ENCODE measurements at places on chromosomes 4 and X.

DNA sequence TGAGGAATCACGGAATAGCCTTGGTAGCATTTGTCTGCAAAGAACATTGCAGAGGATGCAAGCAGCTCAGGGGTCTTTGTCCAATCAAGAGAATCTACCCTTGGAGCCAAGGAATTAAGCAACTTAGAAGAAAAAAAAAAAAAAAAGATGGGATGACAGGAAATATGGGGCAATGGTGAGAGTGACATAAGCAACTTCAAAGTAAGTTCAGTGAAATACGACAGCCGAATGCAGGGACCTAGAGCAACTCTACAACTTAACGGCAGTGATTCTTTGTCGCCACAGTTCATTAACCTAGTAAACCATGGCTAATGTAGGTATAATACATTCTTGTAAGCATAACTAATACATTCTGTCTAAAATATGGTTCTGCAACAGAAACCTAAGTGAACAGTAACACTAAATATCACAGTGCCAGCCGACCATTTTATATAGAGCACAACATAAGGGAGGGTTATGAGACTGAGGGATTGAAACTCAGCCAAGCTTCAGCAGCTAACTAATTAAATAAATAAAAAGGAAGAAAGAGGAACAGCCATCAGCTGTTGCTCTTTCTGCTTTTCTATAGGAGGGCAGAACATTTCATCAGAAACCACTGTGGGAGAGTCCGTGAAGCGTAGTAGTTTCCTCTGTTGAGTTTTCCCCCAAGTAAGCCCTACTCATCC is 74.7 kb downstream of the PPARGC1A start:
- no peak for DNase-seq

DNA sequence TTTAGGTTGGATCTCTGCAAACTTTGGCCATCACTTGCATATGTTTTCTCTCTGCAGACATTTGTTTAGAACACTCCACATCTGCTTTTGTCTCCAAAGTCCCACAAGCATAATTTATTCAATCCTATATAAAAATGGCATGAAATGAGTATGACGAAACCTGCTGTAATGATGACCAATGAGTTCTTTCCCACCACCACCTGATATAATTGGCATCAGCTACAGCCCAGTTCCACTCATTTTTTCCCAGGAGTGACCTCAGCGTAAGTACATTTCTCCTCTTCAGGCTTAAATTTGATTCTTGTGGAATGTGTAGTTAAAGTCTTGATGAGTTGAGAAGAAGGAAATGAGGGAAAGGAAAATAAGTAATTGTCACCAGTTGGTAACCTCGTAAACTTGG is 205.1 kb downstream of the AWAT2 start:
- no peak for DNase-seq

- DNase-seq: no peak
Measured at GRCh38 chrX:2220829-2221567, 279.8 kb downstream of the DHRSX start.

GRCh38 chr4:122053186-122053585 is 98.9 kb upstream of the BLTP1 start:
- no peak for DNase-seq

- DNase-seq: no peak
Measured at GRCh38 chr4:179695175-179695574, 2252.9 kb upstream of the AGA start.

DNA sequence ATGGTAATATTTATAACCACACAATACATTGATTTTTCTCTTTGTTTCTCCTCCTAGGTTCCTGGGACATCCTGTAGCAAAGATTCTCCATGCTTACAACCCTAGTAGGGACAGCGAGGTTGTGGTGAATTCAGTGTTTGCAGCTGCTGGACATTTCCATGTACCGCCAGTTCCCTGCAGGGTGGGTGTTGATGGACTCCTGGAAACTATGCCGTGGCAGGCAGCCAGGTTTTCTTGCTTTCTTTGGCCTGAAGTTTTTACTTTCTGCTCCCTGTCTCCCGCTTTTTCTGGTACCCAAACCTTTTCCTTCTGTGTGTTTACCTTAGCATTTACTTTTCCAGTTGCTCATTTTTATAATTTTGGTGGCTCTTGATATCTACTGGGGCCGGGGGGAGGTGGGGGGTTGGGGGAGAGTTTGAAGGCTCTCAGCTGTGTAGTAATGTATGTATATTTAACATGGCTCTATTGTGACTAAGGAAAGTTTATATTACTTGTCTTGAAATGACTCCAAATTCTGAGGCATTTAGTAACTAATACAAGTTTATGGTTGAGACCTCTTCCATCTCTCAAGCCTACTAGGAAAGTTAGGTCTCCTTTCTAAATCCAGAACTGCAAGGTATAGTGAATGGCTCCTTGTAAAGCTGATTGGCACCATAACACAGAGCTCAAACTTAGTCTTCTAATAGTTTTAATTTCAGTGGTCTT is 89.7 kb downstream of the TMEM131L start:
- no peak for DNase-seq

- DNase-seq: peak; percentile 19
Measured at GRCh38 chrX:110412971-110413726, 54.5 kb downstream of the RTL9 start.

GRCh38 chr4:125322366-125322730 is 7.6 kb downstream of the FAT4 start:
- DNase-seq: no peak

- DNase-seq: no peak
Measured at GRCh38 chrX:13868591-13868990, 51.7 kb upstream of the GPM6B start.

DNA sequence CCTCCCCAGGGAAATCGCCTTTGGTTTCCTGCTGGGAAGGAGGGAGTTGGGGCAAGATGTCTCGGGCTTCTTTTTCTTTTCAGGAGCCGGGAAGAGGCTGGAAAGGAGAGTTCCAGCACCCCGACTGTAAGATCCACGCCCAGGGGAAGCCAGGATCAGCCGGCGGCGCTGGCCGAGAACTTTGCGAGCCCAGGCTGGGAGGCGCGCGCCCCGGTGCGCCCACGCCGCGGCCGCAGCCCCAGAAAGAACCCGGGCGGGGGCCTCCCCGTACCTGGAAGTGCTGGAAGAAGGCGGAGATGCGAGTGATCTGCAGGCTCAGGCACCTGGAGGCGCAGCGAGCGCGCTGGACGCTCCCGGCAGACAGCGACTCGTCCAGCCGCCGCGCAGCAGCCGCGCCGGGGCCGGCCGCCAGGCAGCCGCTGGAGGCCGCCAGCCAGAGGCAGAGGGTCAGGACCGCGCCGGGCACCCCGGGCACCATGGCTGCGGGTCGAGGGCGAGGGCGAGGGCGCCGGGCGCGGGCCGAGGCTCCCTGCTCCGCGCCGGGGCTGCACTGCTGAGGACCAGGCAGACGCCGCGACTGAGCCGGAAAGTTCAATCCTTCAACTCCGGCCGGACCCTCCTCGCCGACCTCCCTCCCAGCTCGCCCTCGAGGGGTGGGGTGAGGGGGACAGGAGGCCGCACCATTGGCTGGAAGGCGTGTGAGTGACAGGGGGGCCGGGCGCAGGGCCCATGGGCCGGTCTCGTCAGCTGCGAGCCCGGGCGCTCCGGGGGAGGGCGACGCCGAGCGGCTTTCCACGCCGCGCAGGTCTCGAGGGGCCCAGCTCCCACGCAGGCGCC is at the start of gene ANOS1:
Gene ANOS1 (minus strand): TSS at position 579 of the 837 bp plus-strand sequence. CDS start 101 bp downstream, at position 478.
- DNase-seq: no peak

GRCh38 chr4:99735822-99736221 is 78.2 kb upstream of the C4orf54 start:
- no peak for DNase-seq

- no peak for DNase-seq
Measured at GRCh38 chr4:153546280-153546679, 80.1 kb downstream of the TMEM131L start.

- DNase-seq: no peak
Measured at GRCh38 chr4:70359115-70359661, 1.4 kb upstream of the SMR3A start.

DNA sequence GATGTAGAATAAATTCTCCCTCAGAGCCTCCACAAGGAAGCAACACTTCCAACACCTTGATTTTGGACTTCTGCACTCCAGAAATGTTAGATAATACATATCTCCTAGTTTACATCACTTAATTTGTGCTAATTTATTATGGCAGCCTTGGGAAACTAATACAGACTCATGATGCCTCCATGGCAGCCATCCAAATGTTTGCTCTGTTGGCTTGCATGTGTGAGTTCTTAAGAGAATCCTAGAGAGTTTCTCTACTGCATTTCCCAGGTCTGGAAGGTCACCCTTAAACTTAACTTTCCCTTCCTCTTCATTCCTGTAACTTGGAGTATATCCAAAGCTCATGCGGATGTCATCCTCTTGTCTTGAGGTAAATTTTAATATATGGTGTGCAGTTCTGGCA is 956.1 kb downstream of the ADGRL3 start:
- no peak for DNase-seq

DNA sequence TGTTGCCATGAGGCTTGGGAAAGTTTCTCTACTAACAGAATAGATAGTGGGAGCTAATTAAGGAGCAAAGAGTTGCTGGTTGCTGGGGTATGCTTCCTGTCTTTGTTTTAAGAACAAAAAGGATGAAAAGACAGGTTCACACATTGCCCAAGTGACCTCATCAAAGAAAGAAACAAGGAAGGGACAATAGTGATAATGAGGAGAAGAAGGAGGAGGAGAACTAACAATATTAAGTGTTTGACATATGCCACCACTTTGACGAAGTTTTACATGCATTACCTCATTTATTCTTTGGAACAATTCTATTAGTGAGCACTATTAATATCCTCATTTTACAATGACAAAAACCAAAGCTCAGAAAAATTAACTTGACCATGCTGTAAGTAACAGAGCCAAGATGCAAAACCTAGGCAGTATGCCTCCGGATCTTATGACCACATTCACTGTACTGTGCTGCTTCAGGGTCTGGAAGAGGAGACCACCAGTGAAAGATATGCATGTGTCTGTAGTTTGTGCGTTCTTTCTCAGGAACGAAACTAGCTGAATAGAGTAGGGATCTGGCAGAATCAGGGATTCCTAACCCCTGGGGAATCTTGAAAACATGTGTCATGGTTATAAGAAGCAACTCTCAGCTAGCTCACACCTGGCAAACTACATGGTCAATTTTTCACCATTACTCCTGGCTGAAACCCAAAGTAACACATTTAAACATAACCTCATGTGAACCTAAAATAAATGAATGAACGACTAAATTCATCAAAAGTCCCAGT is 83.8 kb downstream of the MOSPD2 start:
- DNase-seq: no peak

GRCh38 chrX:20500949-20501348 is 234.2 kb upstream of the RPS6KA3 start:
- DNase-seq: no peak
